ENCODE measurements at places on chromosomes 4 and X.

- no peak for DNase-seq
Measured at GRCh38 chrX:11535156-11535919, 130.4 kb downstream of the ARHGAP6 start.

DNA sequence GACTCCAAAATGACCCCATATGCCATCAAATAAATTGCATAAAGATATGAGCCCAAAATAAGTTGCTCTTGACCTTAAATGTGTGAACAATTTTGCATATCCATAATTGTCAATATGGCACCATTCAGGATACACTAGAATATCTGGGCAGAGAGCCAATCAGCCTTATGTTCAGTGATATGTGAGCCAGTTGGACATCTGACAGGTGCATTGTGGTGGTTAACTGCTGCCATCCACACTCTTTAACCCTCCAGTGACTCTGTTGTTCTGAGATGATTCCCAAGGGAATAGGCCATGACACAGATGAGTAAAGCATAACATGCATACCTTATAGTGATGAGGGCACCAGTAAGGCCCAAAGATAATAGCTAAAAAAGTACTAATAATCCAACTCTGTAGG lies 500.1 kb downstream of the PCDH18 start:
- DNase-seq: no peak

- no peak for DNase-seq
Measured at GRCh38 chr4:99934891-99935290, 11.5 kb downstream of the DNAJB14 start.

DNA sequence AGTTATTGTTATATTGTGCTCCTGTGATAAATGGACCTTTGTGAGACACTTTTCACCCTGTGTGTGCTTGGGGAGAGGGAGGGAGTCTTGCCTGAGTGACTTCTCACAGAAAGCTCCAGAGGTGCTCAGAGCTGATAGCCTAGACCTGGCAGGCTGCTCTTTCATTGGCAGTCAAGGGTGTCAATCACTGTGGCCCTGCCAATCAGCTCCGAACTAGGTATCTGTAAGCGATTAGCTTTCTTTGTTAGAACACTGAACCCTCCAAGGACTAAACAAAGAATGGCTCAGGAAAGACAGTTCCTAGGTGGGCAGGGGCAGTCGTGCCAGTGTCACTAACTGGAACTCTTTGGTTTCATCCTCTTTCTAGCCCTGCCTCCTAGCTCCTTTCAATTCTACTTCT lies 2.7 kb upstream of the NALF2 start:
- no peak for DNase-seq

All from stimulated activated CD8-positive, alpha-beta memory T cell treated with anti-CD3 and anti-CD28 coated beads, Interleukin-7, amount 100 ng/mL, for 1 hour (primary cell).